ENCODE measurements at places on chromosomes 6 and 20. TPM values are rescaled to one million over a fixed set of nuclear protein-coding genes. Genes with fewer than 3 reads are reported as not detected.

Gene NT5E
- 30.7 TPM for total RNA-seq

Gene RAET1G
- total RNA-seq = not detected

Gene TNFRSF6B
- total RNA-seq = not detected

Gene SLC4A11
- total RNA-seq = 2.4 TPM

Gene HLA-DQA2
- total RNA-seq = not detected

Gene PPIL6
- 0.17 TPM for total RNA-seq

Gene ECT2L
- total RNA-seq = not detected

Gene SRSF6
- total RNA-seq = 137 TPM

Gene SIRPB2
- not detected for total RNA-seq

Gene MYL9
- 0.51 TPM for total RNA-seq

Gene MEI4
- total RNA-seq = not detected

Gene PACRG
- total RNA-seq = not detected

Gene PSORS1C2
- not detected for total RNA-seq

Gene REM1
- total RNA-seq = not detected

Gene BHLHE23
- not detected for total RNA-seq

Gene LTB
- total RNA-seq = 431 TPM

Gene SRPK1
- 69.1 TPM for total RNA-seq
